Activated CD8-positive, alpha-beta memory T cell treated with anti-CD3 and anti-CD28 coated beads for 36 hours (primary cell): ENCODE measurements at places on chromosomes 6 and 20. TPM values are rescaled to one million over a fixed set of nuclear protein-coding genes. Genes with fewer than 3 reads are reported as not detected.

Gene STMND1
- total RNA-seq: not detected

Gene ZNF133
- total RNA-seq: 7.8 TPM

Gene SHLD1
- 7.7 TPM for total RNA-seq

Gene C4B
- total RNA-seq: 2.5 TPM

Gene KIAA1755
- total RNA-seq: not detected

Gene CTAGE9
- not detected for total RNA-seq

Gene RIMS1
- not detected for total RNA-seq

Gene PTCRA
- not detected for total RNA-seq
